K562 (cell line): ENCODE measurements at places on chromosomes 7 and 10.
A peak's percentile ranks its signal among the peaks of the same experiment; 100 is the strongest.

DNA sequence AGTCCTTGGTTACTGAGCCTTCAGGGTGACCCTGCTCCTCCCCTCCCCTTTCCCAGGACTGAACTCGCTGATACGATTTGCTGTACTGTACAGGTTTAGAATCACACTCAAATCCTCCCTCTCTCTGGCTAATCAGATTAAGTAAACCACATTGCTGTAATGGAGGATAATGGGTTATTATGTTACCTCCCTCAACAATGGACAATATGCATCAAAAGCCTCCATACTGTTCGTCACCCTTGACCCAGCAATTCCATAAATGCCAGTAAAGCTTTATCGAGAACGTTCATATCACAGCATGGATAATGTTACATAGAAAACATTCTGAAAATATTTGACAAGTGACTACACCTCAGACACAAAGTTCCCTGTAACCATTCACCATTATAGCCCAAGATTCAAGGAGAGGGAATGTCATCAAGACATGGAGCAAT lies 61.7 kb downstream of the FAM107B start:
- no peaks in the 10 kb centered on the region for H3K36me3 ChIP-seq
- H3K4me1 ChIP-seq, result no peaks in the 10 kb centered on the region
- no peak for DNase-seq
- H3K27me3 ChIP-seq, result no peaks in the 10 kb centered on the region
- H3K27ac ChIP-seq, result no peak overlapping the region

- H3K36me3 ChIP-seq, result no peaks in the 10 kb centered on the region
- H3K4me3 ChIP-seq, result no peak overlapping the region
- peaks cover 33% of the 10 kb centered on the region for H3K27me3 ChIP-seq
- H3K4me1 ChIP-seq, result no peaks in the 10 kb centered on the region
Measured at GRCh38 chr7:140646931-140647647, 6.5 kb upstream of the DENND2A start.

GRCh38 chr7:119197877-119198527 lies 973.5 kb downstream of the ANKRD7 start:
- H3K36me3 ChIP-seq, result no peaks in the 10 kb centered on the region
- no peak overlapping the region for H3K27ac ChIP-seq
- H3K4me3 ChIP-seq, result no peak overlapping the region
- DNase-seq, result no peak
- H3K27me3 ChIP-seq, result no peaks in the 10 kb centered on the region
- H3K4me1 ChIP-seq, result no peaks in the 10 kb centered on the region

DNA sequence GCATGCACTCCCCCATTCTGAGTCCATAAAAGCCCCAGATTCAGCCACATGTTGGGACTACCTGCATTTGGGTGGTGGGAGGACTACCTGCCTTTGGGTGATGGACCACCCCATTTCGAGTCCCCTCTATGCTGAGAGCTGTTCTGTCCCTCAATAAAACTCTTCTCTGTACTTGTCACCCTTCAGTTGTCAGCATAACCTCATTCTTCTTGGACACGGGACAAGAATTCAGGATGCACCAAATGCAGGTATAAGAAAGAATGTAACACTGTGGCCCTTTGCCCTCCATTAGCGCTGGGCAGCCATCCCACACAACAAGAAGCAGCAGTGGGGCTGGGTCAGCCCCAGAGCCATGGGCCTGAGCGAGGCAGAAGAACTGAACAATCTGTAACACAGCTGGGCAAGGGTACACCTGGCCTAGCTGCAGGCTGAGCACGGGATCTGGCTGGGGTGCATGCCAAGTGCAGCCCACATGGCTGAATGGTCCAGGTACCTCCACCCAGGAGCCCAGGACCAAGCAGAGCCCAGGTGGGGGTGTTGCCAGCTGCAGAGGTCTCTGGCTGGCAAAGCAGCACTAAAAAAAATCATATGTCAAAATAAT lies 1344.3 kb upstream of the LRRTM3 start:
- no peak for DNase-seq
- no peaks in the 10 kb centered on the region for H3K4me1 ChIP-seq
- H3K27me3 ChIP-seq, result no peaks in the 10 kb centered on the region
- H3K4me3 ChIP-seq, result no peak overlapping the region
- H3K27ac ChIP-seq, result no peak overlapping the region

DNA sequence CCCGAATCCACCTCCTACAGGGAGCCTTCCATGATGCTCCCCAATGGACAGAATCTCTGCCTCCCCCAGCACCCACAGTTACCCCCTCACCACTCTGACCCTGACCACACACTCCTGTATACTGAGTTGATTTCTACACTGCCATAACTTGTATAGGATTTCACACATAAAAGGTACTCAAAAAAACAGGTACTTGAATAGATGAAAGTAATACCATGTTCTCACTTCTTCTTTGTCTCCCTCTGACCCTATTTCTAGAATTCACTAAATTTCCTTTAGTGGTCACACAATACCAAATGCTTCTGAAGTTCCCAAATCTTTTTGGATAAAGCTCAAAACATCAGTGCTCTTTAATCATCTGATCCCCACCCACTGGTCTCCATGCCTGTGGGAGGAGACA lies 45.4 kb downstream of the HSPA12A start:
- H3K27ac ChIP-seq, result no peak overlapping the region
- no peaks in the 10 kb centered on the region for H3K4me1 ChIP-seq
- H3K36me3 ChIP-seq, result no peaks in the 10 kb centered on the region

DNA sequence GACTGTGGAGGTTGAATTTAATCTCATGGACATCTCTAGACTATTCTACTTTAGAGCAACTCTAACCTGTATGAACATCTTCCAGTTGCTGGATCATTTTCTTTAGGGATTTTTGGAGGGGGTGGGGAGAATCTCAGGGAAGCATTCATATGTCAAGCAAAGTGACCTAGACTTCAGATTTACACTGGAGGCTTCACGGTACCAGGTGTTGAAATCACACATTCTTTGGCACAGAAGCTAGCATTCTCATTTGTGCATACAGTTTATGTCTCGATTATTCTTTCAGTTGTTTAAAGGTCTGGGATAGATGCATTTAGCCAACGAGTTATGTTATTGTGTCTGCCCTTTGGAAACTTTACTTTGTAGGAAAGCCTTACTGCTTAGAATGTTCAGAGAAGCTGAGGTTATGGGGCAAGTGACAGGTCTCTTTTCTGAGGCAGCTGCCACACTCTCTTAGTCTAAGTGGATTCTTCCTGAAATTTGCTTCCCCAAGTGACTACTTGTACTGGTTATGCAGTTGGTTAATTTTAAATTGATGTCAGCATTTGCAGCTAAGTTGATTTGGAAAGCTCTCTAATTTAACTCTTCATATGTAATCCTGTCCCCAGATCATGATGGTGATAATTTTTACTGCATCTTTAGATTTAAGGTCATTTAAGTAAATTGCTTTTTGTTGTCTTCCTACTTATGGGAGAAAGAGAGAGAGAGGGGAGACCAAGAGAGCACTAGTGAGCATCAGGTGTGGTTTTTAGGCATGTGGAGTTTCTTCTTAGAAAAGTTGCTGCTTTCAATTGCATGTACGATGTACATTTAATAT lies 153.8 kb downstream of the PRKG1 start:
- no peaks in the 10 kb centered on the region for H3K4me1 ChIP-seq
- H3K4me3 ChIP-seq, result no peak overlapping the region
- no peaks in the 10 kb centered on the region for H3K27me3 ChIP-seq
- H3K27ac ChIP-seq, result no peak overlapping the region
- no peak for DNase-seq

GRCh38 chr10:68957654-68958053 lies 1.7 kb downstream of the DDX21 start:
- peak overlapping the region; percentile 93 for H3K4me3 ChIP-seq
- no peaks in the 10 kb centered on the region for H3K27me3 ChIP-seq
- H3K27ac ChIP-seq, result peak overlapping the region; percentile 95
- H3K36me3 ChIP-seq, result peaks cover 56% of the 10 kb centered on the region

DNA sequence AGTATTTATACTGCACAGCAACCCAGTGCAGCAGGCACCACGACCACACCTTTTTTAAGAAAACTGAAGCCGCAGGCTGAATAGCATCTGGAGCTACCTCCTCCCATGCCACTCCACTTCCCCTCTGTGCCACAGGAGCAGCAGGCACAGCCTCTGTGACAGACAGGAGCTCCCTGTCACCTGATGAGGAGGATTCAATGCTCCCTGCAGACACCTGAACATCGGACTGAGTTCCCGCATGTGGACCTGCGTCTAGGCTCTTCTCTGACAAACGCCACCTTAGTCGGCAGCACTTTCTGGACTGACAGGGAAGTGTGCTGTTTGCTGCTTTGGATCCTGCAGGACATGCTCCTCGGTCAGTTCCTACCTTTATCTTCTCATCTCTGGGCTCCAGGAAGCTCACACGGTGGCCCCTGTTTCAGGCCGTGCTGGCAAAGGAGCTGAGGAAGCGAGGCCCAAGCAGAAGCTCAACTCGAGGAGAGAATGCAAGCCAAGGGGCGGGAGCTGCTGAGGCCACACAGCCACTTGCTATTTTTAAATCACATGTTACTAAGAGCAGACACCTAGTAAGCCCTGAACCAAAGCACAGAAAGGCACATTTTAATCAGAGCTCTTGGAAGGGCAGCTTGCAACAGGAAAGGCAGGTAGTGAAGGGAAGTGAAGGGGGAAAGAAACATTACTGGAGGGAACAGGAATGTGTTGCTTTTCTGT lies 56.6 kb downstream of the VOPP1 start:
- no peak for DNase-seq
- no peaks in the 10 kb centered on the region for H3K4me1 ChIP-seq
